ENCODE measurements at places on chromosomes 4 and X.

DNA sequence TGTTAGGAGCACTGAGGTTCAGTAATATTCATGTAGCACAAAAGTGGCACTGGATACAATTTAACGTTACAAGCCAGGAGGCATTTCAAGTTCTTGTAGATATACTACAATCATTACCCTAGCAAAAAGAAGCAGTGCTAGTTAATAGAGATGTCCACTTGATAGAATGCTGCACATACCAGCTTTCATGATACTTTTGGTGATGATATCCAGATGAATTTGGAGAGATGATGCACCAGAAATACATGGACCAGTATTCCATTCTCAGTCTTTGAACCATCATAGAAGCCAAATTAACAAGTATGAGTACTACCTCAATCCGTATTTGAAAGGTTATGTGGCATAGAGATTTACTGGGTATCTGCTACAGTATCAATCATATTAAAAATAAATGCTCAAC, 421.0 kb upstream of the MAGEB18 start:
- DNase-seq, result no peak

DNA sequence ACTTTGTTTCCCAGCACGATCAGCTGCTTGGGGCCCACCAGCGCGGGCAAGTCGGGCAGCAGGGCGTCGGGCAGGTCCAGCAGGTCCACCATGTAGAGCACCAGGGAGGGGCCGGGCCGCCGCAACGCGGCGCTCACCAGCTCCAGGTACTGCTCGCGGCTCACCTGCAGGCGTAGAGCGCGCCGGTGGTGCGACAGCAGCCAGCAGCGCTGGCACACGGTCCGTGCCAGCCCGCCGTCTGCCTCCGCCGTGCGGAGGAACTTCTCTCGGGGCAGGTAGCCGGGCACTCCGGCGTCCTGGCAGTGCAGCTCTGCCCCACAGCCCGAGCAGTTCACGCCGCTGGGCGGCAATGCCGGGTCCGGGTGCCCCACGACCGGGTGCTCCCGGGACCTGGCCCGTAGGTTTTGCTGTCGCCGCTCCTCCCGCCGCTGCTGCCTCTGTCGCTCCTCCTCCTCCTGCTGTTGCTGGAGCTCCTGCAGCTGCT, 527 bp downstream of the NOA1 start:
- no peak for DNase-seq

DNA sequence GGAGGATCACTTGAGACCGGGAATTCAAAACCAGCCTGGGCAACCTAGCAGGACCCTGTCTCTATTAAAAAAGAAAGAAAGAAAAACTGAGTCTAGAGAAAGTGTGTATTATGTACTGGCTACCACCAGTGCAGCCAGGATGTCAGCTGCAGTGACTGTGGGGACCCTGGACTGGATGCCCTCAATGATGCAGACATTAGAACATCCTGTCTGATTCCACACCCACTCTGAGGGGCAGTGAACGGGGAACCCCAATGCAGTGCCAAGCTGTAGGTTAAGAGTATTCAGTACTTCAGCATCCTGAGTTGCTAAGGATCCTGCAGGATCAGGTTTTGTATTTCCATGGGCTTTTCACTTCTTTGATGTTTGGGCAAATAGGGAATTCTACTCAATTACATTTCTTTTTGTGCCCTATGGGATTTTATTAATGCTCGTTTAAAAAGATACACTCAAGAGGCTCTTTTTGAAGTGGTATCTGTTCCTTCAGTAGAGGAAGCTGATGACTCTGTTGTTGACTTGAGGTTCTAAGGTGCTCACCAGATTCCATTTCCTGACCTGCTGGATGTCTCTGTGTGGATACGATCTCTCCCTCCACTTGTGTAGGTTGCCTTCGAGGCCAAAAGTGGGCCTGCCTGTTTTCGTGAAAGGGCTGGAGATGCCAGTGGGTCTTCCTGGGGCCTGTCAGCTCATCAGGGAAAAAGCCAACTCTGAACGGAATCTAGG, 85.9 kb upstream of the CLCN4 start:
- DNase-seq, result no peak

- DNase-seq, result peak; percentile 93
These were observed 29.9 kb downstream of the C4orf51 start for GRCh38 chr4:145709843-145710242.

GRCh38 chr4:26779224-26779623, 81.4 kb upstream of the STIM2 start:
- no peak for DNase-seq

- DNase-seq, result peak; percentile 89
These were observed 920 bp downstream of the SETD7 start for GRCh38 chr4:139554893-139555704.

DNA sequence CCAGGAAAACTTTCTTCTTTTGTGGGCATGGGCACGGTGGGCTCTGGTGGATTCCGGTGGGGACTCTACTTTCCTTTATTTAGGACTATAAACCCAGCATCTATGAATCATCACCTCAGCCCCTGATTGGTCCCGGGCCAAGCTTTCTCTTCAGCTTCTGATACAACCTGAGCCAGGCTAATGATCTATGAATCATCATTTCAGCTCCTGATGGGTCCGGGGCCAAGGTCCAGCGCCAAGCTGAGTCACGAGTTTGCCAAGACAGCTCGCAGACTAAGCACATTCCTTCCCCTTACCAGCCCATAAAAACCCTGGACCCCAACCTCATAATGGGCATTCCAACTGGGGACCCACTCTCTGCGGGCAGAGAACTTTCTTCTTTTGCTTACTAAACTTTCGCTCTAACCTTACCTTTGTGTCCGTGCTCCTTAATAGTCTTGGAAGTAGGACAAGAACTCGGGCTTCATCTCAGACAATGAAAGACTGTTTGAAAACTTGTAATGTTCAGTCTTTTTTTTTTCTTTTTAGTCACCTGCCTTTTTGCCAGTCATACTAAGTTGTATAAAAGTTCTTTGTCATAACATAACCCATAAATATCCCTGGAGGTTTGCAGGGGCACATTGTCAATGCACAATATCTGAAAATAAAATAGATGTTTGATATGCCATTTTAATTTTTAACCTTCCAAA, 904.9 kb upstream of the EPHA5 start:
- DNase-seq, result peak; percentile 95

GRCh38 chr4:67446811-67447210, 98.5 kb downstream of the CENPC start:
- DNase-seq, result no peak

DNA sequence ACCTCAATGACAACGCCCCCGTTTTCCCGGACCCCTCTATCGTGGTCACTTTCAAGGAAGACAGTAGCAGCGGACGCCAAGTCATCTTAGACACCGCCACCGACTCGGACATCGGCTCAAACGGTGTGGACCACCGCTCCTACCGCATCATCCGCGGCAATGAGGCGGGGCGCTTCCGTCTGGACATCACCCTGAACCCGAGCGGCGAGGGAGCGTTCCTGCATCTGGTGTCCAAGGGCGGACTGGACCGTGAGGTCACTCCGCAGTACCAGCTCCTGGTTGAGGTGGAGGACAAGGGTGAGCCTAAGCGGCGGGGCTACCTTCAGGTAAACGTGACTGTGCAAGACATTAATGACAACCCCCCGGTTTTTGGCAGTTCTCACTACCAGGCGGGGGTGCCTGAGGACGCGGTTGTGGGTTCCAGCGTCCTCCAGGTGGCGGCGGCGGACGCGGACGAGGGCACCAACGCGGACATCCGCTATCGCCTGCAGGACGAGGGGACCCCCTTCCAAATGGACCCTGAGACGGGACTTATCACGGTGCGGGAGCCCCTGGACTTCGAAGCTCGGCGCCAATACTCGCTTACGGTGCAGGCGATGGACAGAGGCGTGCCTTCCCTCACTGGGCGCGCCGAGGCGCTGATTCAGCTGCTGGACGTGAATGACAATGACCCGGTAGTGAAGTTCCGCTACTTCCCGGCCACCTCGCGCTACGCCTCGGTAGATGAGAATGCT, 2.2 kb downstream of the FAT4 start:
- DNase-seq, result peak; percentile 62

DNA sequence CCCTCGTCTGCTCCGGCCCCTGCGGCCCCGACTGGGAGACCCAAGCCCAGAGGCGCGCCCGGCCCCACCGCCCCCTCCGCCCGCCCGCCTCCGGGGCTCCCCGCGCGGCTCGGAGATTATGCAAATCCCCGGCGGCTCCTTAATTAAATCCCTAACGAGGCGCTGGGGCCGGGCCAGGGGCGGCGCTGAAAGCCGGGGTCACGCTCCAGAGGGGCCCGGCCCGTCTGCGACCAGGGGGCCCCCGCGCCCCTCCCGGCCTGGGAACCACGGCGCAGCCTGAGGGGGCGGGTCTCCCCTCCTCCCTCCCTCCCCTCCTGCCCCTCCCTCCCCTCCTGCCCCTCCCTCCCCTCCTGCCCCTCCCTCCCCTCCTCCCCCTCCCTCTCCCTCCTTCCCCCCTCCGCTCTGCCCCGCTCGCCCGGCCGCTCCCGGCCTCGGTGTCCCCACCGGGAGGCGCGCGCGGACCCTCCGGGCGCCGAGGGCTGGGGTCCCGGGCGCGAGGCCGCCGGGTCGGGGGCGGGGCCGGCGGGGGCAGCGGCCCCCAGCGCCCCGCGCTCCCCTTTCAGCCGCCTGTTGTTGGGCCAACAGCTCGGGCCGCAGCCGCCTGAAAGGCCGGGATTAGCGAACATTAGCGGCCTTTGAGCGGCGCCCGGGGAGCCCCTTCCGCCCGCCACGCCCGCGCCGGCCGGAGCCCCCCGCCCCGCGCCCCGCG, 25.9 kb upstream of the FGFR3 start:
- no peak for DNase-seq

GRCh38 chrX:53089224-53089842, 4.6 kb upstream of the KANTR start:
- DNase-seq, result peak; percentile 72

DNA sequence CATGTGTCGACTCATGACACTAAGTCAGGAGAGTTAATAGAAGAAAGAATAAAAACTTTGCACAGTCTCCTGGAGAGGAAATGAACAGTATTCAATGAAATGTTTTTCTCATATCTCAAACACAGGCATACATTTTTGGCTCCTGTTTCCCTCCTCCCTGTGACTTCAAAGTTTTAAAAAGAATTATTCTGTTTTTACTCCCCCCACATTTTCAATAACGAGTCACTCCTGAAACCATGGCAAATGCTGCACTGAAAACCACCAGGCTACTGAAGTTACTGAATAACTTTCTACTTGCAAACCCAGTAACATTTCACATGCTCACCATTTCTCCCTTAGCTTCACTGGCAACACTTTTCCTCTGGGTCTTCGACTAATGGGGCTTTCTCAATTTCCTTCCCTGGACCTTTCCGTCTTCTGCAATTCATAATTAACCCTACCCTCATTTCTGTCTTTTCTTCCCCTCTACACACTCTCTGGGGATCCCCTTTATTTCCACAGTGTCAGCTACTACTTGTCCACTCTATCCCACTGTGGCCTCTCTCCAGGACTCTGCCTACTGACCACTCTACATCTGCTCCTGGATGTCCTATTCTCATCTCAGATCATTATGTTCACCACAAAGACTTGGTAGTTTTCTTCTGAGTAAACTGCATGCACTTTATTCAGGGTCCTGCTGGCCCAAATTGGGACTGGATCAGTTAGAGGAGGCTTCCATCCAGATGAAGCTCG, 225.8 kb upstream of the ETNPPL start:
- DNase-seq, result no peak

DNA sequence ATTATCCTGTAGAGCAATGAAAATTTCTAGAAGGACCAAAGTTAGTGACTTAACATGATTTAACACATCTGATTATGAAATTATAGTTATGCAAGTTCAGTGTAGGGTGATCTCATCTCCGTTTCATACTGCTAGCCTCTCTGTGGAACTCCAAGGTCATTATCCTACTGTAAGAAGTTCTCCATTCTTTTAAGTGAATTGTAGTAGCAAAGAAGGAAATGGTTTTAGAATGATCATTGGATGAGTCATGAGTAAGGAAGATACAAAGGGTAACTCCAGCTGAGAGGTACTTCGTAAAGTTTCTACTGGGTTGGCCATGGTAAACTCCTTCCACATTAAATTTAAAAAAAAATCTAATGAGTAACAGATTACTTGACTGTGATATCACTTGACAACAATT, 215.0 kb upstream of the GIMD1 start:
- DNase-seq, result peak; percentile 96

DNA sequence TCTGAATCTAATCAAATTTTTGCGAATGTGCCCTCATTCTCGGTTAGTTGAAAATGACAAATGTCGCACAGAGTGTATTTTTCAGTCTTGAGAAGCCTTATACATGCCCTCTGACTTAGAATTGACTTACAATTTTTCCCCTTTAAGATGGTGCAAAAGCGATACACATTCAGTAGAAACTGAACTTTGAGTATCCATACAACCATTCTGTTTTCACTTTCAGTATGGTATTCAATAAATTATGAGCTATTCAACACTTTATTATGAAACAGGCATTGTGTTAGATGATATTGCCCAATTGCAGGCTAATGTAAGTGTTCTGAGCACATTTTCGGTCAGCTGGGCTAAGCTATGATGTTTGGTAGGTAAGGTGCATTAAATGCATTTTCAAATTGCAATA, 43.4 kb downstream of the SLC9A7 start:
- no peak for DNase-seq

- no peak for DNase-seq
These were observed 265.4 kb upstream of the SLC7A11 start for GRCh38 chr4:138507522-138507921.

- no peak for DNase-seq
These were observed 501.9 kb upstream of the ZFP42 start for GRCh38 chr4:187493661-187494060.

GRCh38 chrX:20139966-20140365, 1.7 kb downstream of the EIF1AX start:
- DNase-seq, result peak; percentile 44

DNA sequence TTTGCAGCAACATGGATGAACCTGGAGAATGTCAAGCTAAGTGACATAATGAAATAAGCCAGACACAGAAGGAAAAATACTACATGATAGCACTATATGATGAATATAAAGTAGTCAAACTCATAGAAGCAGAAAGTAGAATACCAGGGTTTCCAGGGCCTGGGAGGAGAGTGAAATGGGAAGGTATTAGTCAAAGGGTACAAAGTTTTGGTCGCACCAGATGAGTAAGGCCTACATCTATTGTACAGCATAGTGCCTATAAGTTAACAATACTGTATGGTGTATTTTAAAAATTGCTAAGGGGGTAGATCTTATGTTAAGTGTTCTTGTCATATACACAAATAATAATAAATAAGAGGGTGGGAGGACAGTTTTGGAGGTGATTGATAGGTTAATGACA, 41.5 kb downstream of the ENOX2 start:
- no peak for DNase-seq

GRCh38 chrX:107360788-107361360, 88.6 kb upstream of the FRMPD3 start:
- no peak for DNase-seq

DNA sequence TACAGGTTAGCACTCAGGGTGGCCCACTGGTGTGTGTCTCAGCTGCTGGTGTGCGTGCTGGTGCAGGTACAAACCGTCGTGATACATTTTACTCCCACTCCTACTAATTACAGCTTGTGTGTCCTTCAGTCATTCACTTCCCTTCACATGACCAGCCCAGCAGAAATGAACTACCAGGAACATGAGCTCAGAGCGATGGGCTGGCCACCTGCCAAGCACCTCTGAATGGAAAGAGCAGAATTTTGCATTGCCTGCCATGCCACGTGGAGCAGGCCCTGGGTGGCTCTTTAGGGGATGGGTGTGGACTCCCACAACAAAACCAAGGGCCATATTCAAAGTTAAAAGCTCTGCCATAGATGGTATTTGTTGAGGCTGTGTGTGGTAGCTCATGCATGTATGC, 58.9 kb upstream of the PGM2 start:
- DNase-seq, result peak; percentile 13

- DNase-seq, result peak; percentile 12
These were observed 6.8 kb downstream of the PDS5A start for GRCh38 chr4:39970671-39971640.
